Foreskin keratinocyte (primary cell): ENCODE measurements at places on chromosomes 12 and 14. TPM values are rescaled to one million over a fixed set of nuclear protein-coding genes. Genes with fewer than 3 reads are reported as not detected.

The P2RX2 gene
- total RNA-seq: not detected in 2 replicates

The ADCY4 gene
- 0.49 and 1.1 TPM in 2 replicates for total RNA-seq

The LIN7A gene
- not detected in 2 replicates for total RNA-seq

The MUCL1 gene
- total RNA-seq: not detected in 2 replicates

The GZMB gene
- total RNA-seq: not detected in 2 replicates

The ZC2HC1C gene
- 0.78 and 1.5 TPM in 2 replicates for total RNA-seq

The SLC38A2 gene
- 385 and 423 TPM in 2 replicates for total RNA-seq

The KSR2 gene
- total RNA-seq: under 0.01 and 0.03 TPM in 2 replicates

The PLBD1 gene
- total RNA-seq: 2.0 and 3.6 TPM in 2 replicates

The CHGA gene
- total RNA-seq: not detected in 2 replicates

The CNTN1 gene
- total RNA-seq: 35.6 and 74.6 TPM in 2 replicates

The KRT77 gene
- total RNA-seq: 0.03 TPM in 1 of 2 replicates, not detected in the other

The NTS gene
- total RNA-seq: not detected in 2 replicates

The RPS29 gene
- 2,385 and 2,618 TPM in 2 replicates for total RNA-seq

The MAP4K5 gene
- total RNA-seq: 35.8 and 38.9 TPM in 2 replicates

The CLEC4D gene
- not detected in 2 replicates for total RNA-seq

The TAS2R42 gene
- total RNA-seq: not detected in 2 replicates

The SERPINA1 gene
- 0.14 and 0.20 TPM in 2 replicates for total RNA-seq

The C12orf54 gene
- total RNA-seq: 4.3 and 5.7 TPM in 2 replicates

The FITM1 gene
- total RNA-seq: 0.32 and 0.37 TPM in 2 replicates

The GPR68 gene
- 0.95 and 2.5 TPM in 2 replicates for total RNA-seq

The MRPL42 gene
- 75.4 and 85.8 TPM in 2 replicates for total RNA-seq

The PMCH gene
- not detected in 2 replicates for total RNA-seq

The EEF1AKMT3 gene
- total RNA-seq: 4.0 and 4.5 TPM in 2 replicates

The MMP14 gene
- 234 and 241 TPM in 2 replicates for total RNA-seq

The TAS2R7 gene
- not detected in 2 replicates for total RNA-seq

The NINJ2 gene
- 0.17 and 0.32 TPM in 2 replicates for total RNA-seq

The FZD10 gene
- 4.4 and 8.2 TPM in 2 replicates for total RNA-seq

The HOXC13 gene
- 4.9 and 5.0 TPM in 2 replicates for total RNA-seq

The CHD8 gene
- 71.1 and 74.1 TPM in 2 replicates for total RNA-seq

The SLCO1B1 gene
- not detected in 2 replicates for total RNA-seq

The CDCA3 gene
- total RNA-seq: 38.0 and 47.5 TPM in 2 replicates

The GLT1D1 gene
- total RNA-seq: not detected in 2 replicates

The LRRC10 gene
- total RNA-seq: not detected in 2 replicates

The ZFYVE26 gene
- 11.6 and 15.5 TPM in 2 replicates for total RNA-seq

The DBX2 gene
- total RNA-seq: not detected in 2 replicates

The LPAR5 gene
- 9.8 and 13.4 TPM in 2 replicates for total RNA-seq

The RAB5B gene
- 58.2 and 75.3 TPM in 2 replicates for total RNA-seq

The DHRS2 gene
- 0.17 and 0.18 TPM in 2 replicates for total RNA-seq

The LRFN5 gene
- total RNA-seq: not detected in 2 replicates

The MRPL52 gene
- 176 and 219 TPM in 2 replicates for total RNA-seq

The CCDC175 gene
- not detected in 2 replicates for total RNA-seq

The SLC25A47 gene
- not detected in 2 replicates for total RNA-seq

The CARMIL3 gene
- total RNA-seq: 0.07 TPM in 2 replicates

The MYH6 gene
- total RNA-seq: not detected in 2 replicates

The SRRM4 gene
- not detected in 2 replicates for total RNA-seq
